ENCODE measurements at places on chromosomes 12 and 14.

DNA sequence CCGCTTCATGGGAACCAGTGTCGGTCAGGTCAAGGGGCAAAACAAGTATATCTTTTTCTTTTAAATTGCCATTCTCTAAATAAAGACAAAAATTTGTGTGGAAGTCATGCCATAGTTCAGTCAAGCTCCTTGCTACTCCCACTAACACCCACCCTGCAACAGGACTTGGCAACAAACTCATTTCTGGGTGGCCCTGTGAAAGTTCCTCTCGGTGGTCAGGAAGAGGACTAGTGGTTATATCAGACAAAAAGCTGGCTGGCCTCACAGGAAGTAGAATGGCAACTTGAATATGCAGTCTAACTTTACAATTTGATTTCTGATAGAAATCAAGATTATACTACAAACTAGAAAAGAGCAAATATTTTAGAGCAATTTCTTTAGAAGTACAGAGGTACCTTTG, 11.2 kb downstream of the DHRS7 start:
- no peak for DNase-seq

DNA sequence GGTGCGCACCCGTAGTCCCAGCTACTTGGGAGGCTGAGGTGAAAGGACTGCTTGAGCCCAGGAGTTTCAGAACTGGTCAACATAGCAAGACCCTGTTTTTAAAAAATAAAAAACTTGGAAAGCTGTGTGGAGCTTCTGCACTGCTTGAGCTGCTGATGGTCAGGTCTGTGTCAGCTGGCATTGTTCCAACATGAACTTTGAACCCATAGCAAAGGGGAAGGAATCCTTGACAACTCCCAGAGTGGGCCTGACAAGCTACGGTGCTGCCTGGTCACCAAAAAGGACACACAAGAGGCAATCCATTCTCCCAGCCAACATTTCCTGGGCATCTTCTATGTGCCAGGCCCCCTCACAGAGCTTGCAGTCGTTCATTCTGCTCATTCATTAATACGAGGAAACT, 16.4 kb upstream of the LTBP2 start:
- no peak for DNase-seq

DNA sequence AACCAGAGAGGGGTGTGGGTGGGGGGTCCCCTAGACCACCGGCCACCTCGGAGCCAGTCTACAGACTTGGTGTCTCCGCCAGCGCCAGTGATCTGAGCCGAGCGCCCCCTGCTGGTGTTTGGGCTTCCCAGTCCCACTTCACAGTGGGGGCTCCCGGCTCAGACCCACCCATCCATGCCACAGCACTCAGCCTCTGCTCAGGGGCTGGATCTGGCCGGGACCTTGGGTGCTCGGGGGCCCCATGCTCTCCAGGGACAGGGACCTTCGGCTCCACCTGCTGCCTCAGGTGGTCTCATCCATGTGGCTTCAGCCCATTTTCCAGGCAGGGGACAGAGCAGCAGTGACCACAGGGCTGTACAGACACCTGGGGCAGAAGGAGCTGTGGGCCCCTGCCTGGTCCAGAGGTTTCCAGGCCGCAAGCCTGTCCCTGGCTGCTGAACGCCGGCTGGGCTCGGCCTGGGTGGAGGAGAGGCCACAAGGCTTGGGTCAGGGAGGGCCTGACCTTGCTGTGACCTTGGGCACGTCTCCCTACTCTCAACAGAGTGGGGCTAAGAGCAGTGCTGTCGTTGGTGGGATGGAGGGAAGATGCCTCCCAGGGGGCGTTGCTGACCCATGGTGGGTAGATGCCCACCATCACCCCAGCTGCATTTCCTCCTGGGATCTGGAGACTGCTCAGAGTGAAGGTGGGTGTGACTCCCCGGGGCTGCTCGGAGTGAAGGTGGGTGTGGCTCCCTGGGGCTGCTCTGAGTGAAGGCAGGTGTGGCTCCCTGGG, 86.3 kb downstream of the KIF26A start:
- no peak for DNase-seq

DNA sequence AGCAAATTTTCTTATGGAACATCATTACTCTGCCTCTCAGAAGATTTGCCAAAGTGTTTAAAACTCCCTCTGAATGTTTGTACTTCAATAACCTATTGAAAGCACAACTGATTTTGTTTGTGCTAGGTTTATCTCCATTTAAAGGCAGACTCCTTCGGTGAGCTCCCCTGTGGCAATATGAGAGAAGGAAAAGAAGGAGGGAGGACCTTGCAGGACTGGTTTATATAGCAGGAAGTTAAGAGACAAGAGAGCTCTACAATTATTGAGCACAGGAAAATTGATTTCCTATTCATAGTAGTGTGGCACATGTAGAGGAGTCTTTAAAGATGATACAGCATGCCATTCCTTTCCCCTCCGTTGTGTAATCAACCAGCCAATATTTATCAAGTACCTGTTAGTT, 75.5 kb downstream of the PDE3A start:
- no peak for DNase-seq

DNA sequence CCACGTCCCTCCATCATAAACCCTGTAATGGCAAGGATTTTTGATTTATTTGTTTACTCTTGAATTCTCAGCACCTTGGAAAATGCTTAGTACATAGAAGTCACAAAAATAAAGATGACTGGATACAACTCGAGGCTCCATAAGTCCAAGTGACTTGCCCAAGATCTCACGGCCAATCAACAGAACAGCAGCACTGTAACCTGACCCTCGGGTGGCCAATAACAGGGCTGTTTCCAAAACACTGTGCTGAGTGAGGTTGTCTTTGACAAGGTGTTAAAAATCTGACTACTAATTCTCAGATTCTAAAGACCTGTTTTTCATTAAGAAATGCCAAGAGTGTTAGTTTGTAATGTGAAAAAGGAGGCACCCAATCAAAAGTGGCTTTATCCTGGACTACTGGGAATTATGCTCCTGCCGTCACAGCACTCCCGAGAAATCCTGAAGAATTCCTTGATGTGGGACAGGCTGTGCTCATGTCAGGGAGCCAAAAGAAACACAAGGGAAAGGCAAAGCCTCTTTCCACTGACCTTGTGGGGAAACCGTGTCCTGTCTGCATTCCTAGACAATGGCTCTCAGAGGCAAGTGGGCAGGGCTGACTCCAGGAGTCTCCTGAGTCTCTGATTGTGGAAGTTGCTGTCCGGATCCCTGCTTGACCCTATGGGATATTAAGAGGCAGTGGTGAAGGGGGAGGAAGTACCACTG, 204.7 kb upstream of the PELI2 start:
- DNase-seq: no peak

GRCh38 chr14:75051556-75051899, 261 bp upstream of the MLH3 start:
- DNase-seq: no peak

GRCh38 chr12:52018433-52019112, 11.8 kb downstream of the TAMALIN start:
- DNase-seq: no peak

DNA sequence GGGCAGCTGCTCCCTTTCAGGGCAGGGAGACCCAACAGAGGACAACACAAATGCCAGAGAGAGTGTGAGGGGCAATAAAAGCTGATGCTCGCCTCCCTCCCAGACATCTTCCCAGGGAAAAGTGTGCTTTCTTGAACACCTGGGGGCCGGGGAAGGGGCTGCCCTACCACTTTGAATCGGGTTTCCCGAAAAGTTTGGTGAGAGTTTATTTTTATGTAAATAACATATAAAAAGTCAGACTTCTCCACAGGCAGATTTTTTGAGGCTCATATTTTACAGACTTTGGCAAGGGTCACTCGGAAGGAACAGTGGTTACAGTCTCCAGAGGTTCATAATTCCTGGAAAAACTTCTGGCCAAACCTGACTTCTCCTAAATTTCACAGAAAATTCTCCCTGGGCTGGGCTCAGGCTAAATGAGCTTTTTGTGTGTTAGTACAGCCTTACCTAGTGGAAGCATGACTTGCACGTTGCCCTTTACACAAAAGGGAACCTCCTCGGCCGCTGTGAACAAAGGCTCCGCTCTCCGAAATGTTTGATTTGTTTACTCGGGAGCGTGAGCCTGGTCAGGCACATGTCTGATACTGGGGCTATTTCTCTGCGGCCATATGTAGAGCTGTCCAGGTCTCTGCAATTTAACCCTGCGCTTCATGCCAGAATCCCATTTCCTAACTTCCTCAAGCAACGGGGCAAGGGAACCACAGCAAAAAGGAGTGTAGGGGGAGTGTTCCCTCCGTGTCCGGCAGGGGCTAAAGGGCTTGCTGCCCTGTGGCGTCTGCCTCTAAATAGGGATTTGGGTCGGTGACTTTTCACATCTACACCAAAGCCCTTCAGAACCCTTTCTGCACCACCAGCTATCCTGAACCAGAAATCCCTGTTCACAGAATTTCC, 3.4 kb downstream of the RTL1 start:
- DNase-seq: no peak

DNA sequence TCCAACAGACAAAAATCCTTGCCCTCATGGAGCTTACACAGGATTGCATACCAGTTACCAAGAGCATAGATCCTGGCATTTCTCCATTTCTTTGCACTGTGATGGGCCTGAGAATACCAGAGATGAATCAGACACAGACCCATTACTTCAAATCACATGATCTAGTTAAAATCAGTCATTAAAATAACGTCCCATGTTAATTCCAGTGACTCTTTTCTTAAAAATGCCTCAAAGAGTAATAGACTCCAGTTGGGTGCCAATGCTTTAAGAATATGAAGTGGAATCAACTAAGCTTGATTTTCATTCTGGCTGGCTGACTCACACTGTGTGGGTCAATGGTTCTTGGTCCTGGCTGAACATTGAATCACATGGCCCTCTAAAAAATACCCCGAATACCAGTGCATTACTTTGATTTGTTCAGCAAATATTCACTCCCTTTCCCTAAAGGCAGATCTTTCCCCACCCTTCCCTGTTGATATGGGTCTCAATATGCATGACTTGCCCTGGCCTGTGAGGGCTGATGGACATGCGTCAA, 11.0 kb downstream of the ASB2 start:
- DNase-seq: no peak

GRCh38 chr12:54215989-54216796, 27.4 kb upstream of the SMUG1 start:
- no peak for DNase-seq

DNA sequence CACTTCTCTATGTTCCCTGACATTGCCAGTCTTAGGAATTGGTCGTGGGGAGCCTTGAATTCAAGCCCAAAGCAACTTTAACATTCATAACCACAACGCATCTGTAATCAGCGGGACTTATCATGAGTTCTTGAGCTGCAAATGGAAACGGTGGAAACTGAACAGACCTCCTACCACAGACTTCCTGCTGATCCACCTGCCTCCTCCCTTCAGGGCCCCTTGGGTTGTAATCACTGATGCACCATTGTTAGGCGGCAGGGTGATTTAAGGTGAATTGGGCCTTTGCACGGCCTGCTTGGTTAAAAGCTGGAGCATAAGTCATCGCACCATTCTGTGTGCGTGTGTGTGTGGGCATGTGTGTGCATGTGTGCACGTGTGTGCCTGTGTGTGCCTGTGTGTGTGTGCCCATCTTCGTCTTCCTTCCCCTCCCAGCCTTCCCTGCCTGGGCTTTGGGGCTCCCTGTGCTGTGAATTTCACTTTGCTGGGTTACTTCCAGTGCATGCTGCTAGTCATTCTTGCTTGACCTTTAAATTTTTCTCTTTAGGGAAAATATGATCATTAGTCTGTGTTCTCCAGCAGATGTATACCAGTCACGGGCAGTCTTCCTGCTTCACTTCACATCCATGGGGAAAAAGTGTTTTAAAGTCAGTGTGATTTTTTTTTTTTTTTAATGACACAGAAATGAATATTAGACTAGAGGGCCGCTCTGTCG, 29.1 kb downstream of the CHST11 start:
- no peak for DNase-seq

- no peak for DNase-seq
These were observed 53.5 kb downstream of the SLC38A6 start for GRCh38 chr14:61034416-61035120.

DNA sequence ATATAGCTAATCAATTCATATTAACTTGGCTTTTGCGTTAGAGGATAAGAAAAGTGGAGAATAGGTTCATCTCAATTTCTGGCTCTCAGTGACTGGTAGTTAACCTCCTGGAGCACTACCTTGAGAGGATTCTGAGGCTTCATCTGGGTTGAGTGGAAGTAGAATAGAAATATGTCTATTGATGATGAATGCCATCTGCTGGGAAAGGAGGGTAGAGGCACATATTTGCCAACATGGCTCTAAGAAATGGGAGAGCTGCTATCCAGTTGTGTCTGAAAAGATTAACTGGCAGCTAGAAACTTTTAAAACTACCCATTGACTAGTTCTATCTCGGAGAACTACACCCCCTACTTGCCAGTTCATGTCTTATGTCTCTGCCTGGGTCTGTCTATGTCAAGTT, 530.1 kb downstream of the NRXN3 start:
- DNase-seq: no peak

DNA sequence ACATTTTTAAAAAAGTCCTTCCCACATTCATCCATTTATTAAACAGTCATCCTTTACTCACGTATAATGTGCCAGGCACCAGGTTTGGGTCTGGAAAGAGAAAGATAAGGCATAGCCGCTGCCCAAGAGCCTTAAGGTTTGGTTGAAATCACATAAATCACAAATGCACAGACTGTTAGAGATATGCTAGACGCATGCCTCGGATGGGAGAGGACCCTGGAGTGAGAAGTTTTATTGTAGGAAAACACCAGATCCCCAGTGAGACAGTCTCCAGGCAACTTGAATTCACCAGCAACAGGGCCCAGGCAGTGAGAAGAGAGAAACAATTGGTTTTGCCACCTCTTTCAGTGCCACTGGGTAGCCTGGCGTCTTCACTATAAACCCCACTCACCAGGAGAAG, 305.9 kb upstream of the AMIGO2 start:
- DNase-seq: no peak
